ENCODE measurements at places on chromosomes 13 and 19.
A peak's percentile ranks its signal among the peaks of the same experiment; 100 is the strongest.

DNA sequence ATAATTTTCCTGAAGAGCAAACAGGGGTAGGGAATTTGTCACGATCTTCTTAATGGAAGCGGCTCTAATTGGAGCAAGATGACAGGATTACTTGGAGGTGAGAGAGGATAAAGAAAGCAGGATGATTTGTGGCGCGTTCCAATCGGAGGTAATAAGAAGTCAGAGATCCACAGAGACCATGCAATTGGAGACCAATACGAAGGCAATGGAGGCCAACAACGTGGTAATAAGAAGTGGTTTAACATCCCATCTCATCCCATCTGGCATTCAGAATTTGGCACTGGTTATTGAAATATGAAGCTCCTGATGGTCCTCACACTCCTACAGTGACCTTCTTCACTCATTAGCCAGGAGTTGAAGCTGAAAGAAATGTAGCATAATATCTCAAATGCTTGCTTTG is 130.6 kb downstream of the DLEU7 start:
- DNase-seq, result no peak

DNA sequence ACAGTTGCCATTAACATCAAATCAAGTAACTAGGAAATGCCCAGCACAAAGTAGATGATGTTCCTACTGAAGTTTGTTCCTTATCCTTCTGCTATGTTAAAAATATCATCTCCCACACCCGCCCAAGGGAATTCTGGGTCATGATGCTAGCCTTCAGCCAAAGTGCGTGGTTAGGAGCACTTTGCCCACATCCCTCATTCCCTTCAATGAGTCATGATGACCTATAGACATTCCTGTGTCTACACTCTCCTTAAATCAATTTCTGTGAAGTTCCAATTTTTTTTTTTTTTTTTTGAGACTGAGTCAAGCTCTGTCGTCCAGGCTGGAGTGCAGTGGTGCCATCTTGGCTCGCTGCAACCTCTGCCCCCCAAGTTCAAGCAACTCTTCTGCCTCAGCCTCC is 17.0 kb downstream of the RXFP2 start:
- DNase-seq, result no peak

- no peak for DNase-seq
Observed at GRCh38 chr13:36829753-36830152, 10.7 kb downstream of the RFXAP start.

DNA sequence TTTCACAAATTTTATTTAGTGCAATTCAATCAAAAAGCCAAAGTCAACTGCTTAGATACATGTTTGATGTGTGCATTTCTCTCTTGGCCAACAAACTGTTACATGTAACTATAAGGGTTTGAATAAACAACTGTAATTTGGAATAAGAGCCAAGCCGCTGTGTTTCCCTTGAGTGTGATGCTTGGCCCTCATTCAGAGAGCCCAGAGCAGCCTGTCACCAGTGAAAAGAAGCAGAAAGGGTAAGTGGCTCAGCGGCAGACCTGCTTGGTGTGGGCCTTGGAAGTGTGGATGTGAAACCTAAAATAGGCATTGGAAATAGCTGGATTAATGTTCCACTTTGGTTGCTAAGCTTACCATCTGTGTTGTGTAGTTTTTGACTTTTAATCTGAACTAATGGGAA is 924.6 kb downstream of the OLFM4 start:
- DNase-seq, result no peak

- DNase-seq, result no peak
Observed at GRCh38 chr19:1163934-1164683, 10.0 kb downstream of the SBNO2 start.

- no peak for DNase-seq
Observed at GRCh38 chr19:10189616-10190015, 5.1 kb downstream of the DNMT1 start.

GRCh38 chr13:40261336-40261735 is 405.1 kb downstream of the FOXO1 start:
- no peak for DNase-seq

- DNase-seq, result peak; percentile 42
Observed at GRCh38 chr19:15280915-15281683, 48.9 kb upstream of the EPHX3 start.

DNA sequence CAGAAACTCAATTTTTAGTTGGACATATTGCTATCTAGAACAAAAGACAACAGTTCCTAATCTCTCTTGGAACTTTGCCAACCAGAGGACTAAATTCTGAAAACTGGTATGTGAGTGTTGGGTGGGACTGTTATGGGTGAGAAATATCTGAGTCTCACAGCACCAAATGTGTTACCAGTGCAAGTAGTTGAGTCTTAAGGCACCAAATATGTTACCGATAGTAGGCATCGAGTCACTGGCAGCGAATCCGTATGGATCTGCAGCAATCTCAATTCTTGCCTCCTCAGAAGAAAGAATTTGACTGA is 575.2 kb downstream of the DACH1 start:
- DNase-seq, result no peak

GRCh38 chr13:113584870-113585671 is 518 bp downstream of the TFDP1 start:
- DNase-seq, result no peak

DNA sequence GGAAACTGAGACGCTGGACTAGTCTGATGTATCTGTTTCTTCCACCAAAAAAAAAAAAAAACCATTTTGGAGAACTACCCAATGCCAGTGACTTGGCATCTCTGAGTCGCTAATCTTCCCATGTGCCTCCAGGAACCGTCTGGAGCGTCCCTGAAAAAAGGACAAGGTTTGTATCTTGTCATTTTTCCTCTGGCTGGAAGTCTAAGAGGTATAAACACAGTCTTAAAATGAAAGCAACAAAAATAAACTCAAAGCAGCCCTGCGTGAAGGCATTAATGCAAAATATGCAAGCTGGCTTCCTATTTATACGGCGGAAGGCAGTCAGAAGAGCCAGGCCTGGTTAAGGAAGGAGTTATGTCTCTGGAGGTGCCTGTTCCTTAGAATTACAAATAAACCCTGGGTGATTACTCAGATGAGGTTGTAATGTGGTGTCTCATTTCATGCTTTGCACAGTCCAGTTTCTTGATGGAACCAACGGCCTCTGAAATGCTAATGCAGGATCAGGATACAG is 20.3 kb downstream of the ACTN4 start:
- DNase-seq, result no peak

DNA sequence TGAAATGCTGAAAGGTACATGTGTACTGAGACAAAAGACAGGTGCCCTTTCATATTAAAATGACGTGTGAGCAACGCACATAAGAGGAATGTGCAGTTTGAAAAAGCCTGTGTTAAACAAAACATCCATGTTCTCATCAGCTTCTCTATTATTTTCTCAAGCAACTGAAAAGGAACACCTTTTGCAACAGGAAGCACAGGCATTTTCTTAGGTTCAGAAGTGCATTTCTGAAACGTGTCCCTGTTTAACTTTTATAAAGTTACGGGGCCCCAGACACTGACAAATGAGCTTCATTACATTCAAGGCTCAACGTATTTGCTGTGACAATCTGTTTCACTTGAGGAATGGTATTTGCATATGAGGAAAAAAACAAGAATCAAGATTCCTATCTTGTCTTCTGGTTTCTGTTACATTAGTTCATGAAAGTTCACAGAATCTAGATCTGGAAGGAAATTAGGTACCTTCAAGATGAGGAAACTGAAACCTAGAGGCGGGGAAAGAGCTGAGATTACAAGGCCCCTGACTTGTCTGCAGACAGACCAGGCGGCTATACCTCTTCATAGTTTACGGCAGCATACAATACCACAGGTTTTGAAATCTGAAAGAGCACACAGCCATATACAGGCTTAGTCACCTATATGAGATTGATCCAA is 431.7 kb downstream of the KLF12 start:
- DNase-seq, result no peak

Data from hypothalamus (tissue), 51 donors.